ENCODE measurements at places on chromosomes 11 and 22.

GRCh38 chr22:19178065-19178656 lies 375 bp downstream of the SLC25A1 start:
- DNase-seq = peak; percentile 93
- H3K4me3 ChIP-seq = peak overlapping the region; percentile 84
- peaks cover 24% of the 10 kb centered on the region for H3K4me1 ChIP-seq
- H3K27ac ChIP-seq = peak overlapping the region; percentile 12
- peaks cover 3% of the 10 kb centered on the region for H3K36me3 ChIP-seq
- H3K27me3 ChIP-seq = no peaks in the 10 kb centered on the region

DNA sequence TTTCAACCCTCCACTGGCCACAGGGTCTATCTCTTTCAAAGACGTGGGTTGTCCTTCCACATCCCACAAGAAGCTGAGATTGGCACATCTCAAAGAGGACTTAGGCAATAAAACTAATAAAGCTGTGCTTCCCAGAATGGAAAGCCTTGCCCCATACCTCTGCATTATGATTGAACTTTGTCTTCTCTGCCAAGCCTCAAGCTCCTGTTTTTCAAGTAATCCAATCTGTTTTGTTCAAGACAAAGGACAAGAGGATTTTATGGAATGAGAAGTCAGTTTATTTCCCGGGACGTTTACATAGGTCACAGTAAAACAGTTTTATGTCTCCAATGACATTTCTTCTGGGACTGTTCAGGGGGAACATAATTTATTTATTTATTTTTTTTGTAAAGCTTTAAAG lies 108.4 kb downstream of the GALNT18 start:
- H3K27ac ChIP-seq = no peak overlapping the region
- H3K27me3 ChIP-seq = peaks cover 15% of the 10 kb centered on the region
- DNase-seq = no peak
- H3K36me3 ChIP-seq = no peaks in the 10 kb centered on the region
- H3K4me3 ChIP-seq = no peak overlapping the region

DNA sequence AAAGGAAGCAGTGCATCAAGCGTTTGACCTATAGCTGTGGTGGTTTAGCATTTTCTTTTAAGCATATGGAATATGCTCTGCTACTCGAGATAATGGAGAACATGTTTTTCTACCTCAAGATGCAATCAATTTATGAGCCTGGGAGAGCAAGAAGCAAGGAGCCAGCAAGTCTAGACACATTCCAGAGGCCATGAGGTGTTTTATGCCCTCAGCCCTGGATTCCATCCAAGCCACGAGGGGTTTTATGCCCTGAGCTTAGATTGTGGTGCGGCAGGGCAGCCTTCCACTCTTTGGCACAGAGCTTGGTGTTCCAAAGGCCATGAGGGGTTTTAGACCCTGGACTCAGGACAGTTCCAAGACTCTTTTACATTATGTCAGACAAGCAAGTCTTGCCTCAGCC lies 11.7 kb upstream of the DNAJB13 start:
- H3K4me3 ChIP-seq = no peak overlapping the region
- H3K27me3 ChIP-seq = no peaks in the 10 kb centered on the region
- H3K27ac ChIP-seq = no peak overlapping the region
- no peaks in the 10 kb centered on the region for H3K4me1 ChIP-seq
- DNase-seq = no peak

DNA sequence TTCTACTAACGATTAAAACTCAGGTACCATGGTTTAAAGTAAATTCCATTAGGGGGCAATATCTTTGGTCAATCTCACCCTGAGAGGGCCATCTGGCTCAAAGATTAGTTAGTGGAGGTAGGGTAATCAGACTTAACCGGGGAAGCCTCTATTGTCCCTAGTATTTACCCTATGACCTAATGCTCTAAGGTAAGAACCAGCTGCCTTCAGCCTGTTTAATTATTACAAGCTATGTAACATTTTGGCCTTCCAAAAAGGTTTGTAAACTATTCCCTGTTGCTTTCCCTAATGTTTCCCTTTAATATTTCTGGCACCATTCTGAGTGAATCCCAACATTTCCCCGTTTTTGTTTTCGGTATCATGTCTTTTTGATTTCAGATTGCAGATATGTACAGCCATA lies 15.1 kb upstream of the GLYATL1 start:
- H3K4me1 ChIP-seq = peaks cover 24% of the 10 kb centered on the region
- H3K4me3 ChIP-seq = no peak overlapping the region
- no peaks in the 10 kb centered on the region for H3K36me3 ChIP-seq
- no peak overlapping the region for H3K27ac ChIP-seq
- H3K27me3 ChIP-seq = no peaks in the 10 kb centered on the region

- H3K4me3 ChIP-seq = no peak overlapping the region
- H3K27ac ChIP-seq = no peak overlapping the region
- no peak for DNase-seq
- no peaks in the 10 kb centered on the region for H3K4me1 ChIP-seq
Measured at GRCh38 chr11:62157603-62158002, 32.4 kb upstream of the SCGB1D1 start.

DNA sequence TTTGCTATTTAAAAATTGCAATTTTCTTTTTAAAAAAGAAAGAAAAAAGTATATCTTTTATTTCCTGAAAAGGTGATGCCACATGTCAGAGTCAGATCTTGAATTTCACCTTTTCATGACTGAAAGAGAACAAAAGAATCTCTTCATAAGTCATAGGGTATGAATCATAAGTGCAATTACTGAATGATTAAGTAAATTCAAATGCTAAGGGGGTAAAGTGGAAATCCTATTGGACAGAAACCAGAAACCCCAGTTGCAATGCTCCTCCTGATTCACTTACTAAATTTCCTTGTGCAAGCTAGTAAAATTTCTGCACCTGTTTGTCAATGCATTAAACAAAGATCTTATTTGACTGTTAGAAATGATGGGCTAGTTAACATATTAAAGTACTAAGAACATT lies 8.2 kb upstream of the PRRG4 start:
- H3K36me3 ChIP-seq = no peaks in the 10 kb centered on the region
- H3K4me3 ChIP-seq = no peak overlapping the region
- H3K4me1 ChIP-seq = peaks cover 3% of the 10 kb centered on the region
